ENCODE measurements at places on chromosomes 13 and 19.

DNA sequence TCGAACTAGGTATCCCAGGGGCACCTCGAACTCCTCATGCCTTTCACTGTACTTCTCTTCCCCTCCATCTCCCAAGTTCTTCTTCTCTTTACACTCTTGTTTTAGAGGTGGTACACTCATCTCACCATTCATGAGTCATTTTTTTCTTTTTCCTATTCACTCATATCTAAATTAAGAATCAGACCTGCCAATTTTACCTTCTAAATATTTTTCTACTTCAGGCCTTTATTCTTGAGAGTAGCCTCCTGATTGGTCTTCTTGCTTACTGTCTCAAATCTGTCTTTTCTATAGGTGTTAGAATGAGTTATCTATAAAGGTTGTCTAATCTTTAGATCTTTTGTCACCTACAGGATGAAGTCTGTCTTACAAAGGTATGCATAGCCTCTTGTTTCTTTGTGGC lies 20.7 kb downstream of the TDRD3 start:
- no peak for DNase-seq

DNA sequence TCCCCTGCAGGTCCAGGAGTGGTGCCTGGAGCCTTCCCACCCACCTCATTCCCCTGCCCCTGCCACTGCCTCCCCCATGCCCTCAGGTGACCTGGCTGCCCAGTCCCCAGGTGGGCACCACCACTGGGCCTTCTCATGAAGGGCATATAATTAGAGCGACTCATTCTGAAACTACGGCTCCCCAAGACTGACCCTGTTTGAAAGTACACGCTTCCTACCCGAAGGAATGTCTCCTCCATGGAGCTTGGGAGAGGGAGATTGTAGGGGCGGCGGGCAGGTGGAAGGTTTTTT lies 52.6 kb downstream of the GPR12 start:
- no peak for DNase-seq

DNA sequence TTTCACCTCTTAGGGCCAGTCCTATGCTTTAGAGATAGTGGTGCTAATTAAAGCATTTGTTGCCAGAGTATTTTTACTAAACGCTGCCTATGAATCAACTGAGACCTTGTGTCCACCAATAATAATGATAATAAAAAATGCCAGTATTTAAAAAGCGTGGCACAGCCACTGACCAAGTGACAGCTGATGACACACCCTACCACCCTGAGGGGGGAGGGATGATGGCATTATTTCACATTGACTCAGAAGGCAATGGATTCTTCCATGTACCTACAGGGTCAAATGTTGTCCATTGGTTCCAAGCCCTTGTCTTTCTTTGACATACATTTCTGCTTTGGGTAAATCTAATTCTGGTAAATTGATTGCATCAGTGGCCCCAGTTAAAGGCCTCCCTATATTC lies 384.4 kb downstream of the DLEU7 start:
- DNase-seq, result no peak

DNA sequence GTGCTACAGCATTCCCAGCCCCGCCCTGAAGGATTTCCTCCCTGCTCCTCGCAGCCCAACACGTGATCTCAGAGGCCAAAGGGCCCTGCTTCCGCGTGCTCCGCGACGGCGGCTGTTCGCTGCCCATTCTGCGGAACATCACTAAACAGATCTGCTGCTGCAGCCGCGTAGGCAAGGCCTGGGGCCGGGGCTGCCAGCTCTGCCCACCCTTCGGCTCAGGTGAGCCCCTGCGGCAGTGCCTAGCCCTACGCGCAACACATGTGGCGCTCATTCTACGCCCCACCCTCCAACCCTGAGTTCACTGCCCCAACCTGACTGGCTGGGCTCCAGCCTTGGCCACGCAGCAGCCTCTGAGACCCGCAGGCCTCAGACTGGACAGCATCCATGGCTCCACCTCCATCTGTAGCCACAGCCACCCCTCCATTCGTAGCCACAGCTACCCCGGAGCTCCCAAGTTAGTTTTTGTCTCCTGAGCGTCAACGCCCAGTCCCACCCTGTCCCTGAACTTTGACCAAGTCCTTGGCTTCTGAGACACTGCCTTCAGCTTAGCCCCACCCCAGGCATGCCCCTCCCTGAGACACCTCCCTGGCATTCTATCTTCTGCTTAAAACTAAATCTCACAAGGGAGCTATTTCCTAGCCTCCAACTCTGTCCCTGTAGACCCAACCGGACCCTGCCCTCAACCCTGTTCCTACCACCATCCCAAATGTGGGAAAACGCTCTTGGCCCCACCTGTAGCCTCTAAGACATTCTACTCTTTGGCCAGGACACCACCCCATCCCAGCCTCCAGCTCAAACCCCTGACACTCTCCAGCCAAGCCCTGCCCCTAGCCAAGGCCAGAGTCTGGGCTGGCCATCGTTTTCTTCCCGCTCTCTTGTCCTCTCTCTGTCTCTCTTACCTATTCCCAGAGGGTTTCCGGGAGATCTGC lies 6.4 kb downstream of the LTBP4 start:
- DNase-seq, result no peak

GRCh38 chr19:20273376-20273775 lies 106.4 kb downstream of the ZNF486 start:
- no peak for DNase-seq

GRCh38 chr13:110306960-110307766 lies at the start of the genes COL4A1 and COL4A2:
Gene COL4A1 (minus strand): TSS chr13:110307157. CDS start chr13:110307027, 130 bp downstream.
Gene COL4A2 (plus strand): TSS chr13:110307284. CDS start chr13:110307904, 620 bp downstream.
- DNase-seq, result peak; percentile 88

GRCh38 chr13:112942689-112943308 lies 26.2 kb upstream of the MCF2L start:
- DNase-seq, result peak; percentile 96

DNA sequence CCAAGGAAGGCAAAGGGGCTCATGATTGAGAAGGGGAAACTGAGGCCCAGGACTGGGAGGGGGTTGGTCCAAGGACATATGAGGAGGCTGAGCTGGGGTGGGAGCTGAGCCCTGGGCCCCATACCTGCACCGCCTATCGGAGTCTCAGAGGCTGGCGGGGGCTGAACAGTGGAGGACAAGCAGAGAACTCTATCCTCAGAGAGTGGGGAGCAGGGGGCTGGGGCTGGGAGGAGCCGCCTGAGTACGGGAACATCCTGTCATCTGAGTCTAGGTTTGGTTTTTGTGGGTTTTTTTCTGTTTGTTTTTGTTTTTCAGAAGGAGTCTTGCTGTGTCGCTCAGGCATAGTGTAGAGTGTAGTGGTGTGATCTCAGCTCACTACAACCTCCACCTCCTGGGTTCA lies 6.2 kb downstream of the ARRDC2 start:
- DNase-seq, result peak; percentile 41

DNA sequence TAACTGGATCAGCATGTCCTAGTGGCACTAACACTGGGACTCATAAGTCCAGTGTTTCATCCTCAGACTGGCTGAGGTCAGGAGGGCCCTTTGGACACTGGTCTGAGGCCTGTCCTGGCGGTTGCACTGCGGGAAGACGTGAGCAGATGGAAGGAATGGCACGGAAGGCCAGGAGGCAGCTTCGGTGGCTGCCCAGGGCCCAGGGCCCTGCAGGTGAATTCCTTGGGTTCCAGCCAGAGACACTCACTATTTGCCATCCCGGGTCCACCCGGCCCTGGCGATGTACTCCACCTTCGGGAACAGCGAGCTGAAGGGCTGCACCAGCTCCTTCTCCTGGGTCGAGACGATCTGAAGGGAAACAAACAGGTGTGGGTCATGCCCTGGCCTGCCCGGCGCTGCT lies 26.3 kb downstream of the DPP9 start:
- no peak for DNase-seq

DNA sequence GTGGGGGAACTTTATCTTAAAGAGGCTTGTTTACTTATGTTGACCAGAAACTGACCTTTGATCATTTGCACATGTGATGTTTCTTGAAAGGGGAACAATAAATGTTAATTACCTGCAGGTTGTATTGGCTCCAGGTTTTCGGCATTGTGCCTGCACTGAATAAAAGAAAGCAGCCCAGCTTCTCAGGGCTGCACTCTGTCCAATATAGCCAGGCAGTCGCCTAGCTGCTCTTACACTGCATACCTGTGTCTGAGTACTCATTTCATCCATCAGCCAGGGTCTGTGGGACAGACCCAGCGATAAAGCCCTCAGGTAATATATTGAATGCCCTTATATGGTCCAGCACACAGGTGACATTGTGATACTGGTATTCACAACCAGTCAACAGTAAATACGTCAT lies 8.9 kb upstream of the ZNF726 start:
- no peak for DNase-seq

DNA sequence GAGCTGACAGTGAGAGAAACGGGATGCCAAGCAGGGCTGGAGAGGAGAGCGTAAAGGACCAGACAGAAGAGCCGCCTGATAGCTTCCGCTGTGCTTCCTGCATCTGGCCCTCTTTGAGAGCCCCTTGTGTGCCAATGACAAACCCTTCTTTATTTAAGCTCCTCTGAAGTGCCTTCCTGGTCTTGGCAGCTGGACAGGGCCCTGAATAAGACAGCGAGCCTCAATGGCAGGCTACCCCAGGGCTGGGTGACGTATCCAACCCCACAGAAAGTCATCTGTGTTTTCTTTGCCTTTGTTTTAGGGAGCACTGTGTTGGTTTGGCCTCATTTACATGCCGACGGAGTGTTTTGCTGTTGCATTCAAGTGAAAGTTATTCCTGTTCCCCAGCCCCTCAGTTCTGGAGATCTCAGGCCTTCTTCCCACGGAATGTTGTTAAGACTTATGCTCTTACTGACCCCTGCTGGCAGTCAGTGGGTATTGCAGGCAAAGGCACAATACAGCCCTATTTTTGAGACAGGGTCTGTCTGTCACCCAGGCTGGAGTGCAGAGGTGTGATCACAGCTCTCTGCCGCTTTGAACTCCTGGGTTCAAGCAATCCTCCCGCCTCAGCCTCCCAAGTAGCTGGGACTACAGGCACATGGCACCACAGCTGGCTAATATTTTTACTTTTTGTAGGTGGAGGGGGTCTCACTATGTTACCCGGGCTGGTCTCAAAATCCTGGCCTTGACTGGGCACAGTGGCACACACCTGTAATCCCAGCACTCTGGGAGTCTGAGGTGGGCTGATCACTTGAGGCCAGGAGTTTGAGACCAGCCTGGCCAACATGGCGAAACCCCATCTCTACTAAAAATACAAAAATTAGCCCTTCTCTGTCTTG lies 16.8 kb downstream of the CCL25 start:
- DNase-seq, result no peak

GRCh38 chr13:54144828-54145227 lies 1116.2 kb downstream of the OLFM4 start:
- no peak for DNase-seq

GRCh38 chr19:47470447-47471195 lies 1.1 kb downstream of the SLC8A2 start:
- DNase-seq, result no peak

- peak; percentile 62 for DNase-seq
Measured at GRCh38 chr13:27997904-27998522, 9.5 kb upstream of the URAD start.

DNA sequence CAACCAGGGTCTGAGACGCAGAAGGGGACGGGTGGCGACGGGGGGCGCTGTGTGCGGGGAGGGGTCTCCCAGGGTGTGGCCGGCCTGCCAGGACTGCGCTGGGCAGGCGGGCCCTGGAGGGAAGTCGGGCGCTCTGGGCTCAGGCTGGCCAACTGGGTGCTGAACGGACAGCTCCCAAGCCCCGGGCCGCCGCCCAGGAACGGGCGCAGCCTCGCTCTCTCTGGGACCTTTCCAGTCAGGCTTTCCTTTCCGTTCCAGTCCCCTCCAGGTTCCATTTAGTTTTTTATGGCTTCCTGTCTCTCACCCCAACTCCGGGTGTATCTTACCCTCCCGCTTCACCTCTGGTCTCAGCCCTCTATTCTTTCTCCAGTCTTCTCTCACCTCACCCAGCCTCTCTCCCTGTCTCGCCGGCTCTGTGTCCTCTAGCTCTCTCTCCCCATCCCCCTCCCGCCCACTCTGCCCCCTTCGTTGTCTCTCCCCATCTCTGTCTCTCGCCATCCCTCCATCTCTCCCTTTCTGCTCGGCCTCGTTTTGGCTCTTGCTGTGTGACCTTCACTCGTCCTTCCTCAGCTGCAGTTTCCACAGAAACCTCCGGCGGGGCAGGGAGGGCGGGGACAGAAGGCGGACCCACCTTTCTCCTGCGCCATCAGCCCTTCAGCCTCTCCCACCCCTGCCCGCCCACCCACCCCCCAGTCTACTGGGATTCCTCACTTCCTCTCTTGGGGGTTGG lies 3.3 kb upstream of the ATP1A3 start:
- peak; percentile 45 for DNase-seq

- DNase-seq, result no peak
Measured at GRCh38 chr13:52615812-52616211, 26.4 kb upstream of the HNRNPA1L2 start.

DNA sequence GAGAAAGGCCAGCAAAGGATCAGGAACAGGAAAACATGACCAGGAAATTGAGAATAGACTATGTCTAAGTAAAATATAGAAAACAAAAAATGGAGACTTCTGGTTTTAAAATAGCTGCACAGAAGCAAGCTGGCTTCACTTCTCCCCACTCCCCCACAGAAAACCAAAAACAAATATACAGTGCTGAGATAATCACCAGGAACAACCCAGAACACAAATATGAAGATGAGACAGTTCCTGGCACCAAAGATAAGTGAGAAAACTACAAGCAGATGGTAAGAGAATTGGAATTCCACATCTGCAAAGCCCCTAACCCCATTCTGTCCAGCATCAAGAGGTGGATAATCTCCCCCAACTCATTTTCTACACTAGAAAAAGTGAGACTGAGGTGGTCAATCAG lies 397.7 kb downstream of the SUCLA2 start:
- peak; percentile 47 for DNase-seq

- DNase-seq, result no peak
Measured at GRCh38 chr19:33458807-33459206, 62.8 kb downstream of the PEPD start.

DNA sequence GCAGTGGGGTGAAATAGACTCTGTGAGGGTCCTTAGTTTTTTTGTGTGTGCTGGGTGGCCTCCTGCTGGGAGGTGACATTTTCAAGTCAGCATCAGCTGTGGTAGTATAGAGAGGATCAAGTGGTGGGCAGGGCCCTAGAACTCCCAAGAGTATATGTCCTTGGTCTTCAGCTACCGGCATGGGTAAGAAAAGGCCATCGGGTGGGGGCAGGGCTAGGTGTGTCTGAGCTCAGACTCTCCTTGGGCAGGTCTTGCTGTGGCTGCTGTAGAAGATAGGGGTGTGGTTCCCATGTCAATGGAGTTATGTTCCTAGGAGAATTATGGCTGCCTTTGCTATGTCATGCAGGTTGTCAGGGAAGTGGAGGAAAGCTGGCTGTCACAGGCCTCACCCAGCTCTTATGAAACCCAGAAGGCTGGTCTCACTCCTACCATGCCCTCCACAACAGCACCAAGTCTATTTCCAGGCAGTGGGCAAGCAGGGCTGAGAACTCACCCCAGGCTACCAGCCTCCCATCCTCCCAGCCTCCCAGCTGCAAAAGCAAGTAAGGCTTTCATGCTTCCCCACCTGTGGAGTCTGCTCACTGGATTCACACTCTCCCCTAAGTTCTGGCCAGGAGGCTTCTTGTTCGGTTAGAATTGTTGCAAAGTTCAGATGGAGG lies 130.6 kb upstream of the SOX1 start:
- no peak for DNase-seq

- no peak for DNase-seq
Measured at GRCh38 chr13:97306106-97306505, 84.0 kb downstream of the MBNL2 start.
